ENCODE measurements at places on chromosomes 11 and 22.

DNA sequence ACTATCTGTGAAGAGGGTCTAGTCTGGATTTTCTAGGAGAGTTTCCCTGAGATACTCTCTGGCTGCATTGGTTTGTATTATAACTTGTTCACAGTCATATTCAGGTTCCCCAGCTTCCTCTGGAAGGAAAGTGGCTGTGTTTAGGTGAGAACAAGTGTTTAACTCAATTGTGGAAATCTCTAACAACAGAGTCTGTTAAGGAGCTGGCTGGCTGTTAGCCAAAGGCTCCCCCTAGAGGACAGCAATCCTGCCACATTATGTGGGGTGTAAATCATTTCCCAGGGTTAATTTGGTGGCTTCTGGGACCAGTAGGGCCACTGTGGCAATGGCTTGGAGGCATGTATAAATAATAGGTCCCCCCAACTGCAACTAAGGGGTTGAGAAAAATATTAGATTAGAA is 18.4 kb downstream of the MS4A6E start:
- no peak for DNase-seq

DNA sequence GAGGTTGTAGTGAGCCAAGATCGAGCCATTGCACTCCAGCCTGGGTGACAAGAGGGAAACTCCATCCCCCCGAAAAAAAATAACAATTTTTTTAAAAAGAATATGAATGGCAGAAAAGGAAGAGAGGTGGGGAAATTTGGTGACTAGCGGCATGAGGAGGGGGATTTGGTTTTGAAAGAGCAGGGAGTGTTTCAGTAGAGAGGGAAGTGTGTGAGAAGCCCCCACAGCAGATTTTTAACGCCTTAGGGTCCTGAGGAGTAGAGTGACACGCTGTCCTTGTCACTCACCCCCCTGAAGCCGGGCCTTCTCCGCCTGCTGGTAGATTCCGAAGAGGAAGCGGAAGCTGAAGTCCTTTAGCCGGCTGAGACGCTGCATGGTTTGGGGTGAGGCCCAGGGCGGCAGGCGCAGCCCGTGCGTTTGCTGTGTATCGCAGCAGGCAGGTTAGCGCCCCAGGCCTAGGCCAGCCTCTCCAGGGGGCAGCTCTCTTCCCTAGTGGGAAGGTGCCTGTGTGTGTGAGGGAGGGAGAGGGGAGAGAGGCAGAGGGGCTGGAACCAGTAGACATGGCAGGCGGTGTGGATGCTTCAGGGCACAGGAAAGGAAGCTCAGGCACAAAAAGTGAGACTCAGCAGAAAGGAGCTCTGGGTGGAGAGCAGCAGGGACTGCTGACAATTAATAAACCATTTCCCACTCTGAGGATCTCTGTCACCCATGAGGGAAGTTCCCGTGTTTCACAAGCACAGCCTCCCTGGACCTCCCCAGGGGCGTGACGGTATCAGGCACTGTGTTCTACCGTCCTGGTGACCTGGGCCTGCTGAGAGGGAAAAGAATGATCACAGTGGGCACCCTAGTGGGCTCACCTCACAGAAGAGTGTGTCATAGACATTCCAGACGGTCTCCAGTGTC is 3.9 kb downstream of the ACP2 start:
- DNase-seq: no peak

DNA sequence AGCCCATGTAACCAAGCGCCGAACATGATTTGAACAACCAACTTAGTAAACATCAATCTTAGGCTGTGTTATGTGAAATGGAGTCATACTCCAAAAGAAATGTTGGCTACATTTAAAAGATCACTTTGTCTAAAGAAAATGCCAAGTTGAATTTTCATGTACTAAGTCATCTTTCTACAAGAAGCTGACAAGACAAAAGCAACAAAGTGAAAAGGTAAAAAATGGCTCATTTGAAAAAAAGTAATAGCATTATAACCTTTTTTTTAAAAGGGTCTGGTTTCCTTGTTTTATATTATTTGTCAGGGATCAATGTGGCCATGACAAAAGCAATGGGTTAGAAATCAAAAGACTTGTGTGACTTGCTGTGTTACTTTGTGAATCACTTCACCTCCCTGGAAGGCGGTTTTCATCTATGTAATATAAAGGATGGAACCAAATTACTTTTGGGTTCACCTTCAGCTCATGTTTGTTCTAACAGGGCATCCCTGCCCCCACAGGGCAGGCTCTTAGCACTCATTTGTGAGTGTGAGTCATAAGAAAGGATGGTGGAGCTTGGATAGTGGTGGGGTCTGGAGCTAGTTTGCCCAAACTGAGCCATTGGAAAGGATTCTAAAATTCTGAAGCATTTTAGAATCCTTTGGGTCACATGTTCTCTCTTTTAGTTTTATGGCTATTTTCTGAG is 131.9 kb upstream of the MTMR2 start:
- DNase-seq: no peak

DNA sequence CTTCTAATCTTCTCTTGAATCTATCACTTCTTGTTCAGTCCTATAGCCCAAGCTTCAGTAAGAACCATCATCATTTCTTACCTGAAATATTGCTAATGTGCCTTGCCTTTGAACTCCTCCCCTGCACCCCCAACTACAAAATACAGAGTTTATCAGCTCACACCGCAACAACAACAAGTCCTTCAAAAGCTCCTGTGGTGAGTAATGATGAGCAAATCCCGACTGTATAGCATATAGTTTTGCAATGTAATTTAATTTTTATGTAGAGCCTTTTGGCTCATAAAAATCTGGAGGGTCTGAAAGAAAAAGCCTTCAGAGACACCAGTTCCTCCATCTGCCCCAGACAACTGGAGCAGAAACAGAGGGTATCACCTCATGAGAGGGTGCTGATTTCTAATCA is 124.7 kb downstream of the ARHGAP32 start:
- DNase-seq: no peak

DNA sequence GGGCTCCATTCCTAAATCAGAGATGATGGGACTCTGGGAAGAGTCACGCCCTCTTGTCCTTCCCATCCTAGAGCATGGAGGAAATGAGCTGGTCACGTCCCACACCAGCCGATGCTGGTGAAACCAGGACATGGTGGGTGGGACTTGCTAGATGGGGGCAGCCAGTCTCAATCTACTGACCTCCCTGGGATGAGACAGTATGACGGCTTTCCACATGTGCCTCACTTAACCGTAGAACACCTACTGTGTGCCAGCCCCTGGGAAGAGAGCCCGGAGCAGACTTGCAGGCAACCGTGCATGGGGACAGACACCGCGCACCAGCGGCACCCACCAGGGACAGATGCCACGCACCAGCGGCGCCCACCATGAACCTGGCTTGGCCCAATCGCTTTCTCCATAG is 3.8 kb downstream of the OSBPL5 start:
- no peak for DNase-seq

DNA sequence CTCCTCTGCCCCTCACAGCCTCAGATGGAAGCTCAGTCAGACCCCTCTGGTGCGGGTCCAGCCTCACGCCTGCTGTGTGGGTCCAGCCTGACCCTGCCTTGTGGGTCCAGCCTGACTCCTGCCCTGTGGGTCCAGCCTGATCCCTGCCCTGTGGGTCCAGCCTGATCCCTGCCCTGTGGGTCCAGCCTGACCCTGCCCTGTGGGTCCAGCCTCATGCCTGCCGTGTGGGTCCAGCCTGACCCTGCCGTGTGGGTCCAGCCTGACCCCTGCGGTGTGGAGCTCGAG is 445.3 kb downstream of the BRD1 start:
- DNase-seq: no peak
